ENCODE measurements at places on chromosomes 11 and 22.

DNA sequence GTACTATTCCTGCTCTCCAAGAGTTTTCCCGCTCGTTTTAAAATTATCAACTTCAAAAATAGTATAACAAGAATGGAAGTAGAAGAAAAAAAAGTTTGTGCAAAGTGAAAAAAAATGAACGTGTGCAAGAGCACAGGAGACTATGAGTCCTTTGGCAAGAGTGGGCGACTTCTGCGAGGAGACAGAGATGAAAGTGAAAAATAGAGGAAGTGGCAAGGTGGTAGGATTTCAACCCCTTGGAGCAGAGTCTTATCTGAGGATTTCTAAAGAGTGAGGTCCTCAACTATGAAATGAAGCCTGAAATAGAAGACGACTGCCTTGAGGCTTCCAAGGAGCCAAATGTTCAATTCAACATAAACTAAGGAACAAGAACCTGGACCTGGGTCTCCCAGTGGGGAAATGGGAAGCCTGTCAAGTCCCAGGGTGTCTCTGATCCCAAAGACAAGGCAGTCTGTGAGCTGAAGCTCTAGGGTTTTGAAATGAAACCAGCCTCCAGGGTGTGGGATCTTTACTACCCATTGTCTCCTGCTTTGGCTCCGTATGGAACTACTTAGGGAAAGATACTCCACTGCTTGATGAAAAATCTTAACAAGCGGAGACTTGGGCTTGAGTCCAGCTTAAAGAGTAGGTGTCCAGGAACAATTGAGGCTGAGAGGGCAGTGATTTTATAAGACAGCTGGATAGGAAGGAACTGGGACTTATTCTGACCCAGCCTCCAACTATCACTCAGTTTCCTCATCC lies 4.8 kb downstream of the P4HA3 start:
- no peaks in the 10 kb centered on the region for H3K36me3 ChIP-seq
- no peak overlapping the region for H3K27ac ChIP-seq
- no peaks in the 10 kb centered on the region for H3K4me1 ChIP-seq

DNA sequence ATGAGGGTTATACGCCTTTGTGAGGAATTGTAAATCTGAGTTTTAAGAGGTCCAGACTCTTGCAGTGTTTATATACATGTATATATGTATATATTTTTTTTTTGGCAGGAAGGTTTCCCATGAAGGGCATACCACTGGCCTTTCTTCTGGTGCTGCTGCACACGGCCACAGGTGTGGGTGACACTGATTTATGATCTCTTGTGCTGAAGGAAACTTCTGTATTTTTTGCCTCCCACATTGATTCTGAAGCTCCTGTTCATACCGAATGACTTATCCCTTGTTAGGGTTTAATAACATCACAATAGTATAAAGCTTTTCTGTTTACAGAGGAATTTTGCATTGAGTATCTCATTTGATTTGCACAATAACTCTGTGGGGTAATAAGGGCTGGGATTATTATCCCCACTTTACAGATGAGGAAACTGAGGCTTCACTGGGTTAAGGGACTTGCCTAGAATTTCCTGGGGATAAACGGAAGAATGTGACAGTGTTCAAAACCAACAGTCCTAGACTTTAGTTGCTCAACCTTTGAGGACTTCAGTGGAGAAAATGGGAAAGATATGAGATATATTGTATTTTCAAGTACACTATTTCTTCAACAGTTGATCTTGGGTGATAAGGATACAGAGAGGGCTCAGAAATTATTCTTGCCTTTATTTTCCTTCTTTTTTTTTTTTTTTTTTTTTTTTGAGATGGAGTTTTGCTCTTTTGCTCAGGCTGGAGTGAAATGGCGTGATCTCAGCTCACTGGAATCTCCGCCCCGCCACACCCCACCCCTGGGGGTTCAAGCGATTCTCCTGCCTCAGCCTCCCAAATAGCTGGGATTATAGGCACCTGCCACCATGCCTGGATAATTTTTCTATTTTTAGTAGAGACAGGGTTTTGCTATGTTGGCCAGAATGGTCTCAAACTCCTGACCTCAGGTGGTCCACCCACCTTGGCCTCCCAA lies 70.1 kb downstream of the MICAL2 start:
- H3K27me3 ChIP-seq, result no peaks in the 10 kb centered on the region
- no peaks in the 10 kb centered on the region for H3K36me3 ChIP-seq
- no peak overlapping the region for H3K27ac ChIP-seq
- DNase-seq, result no peak
- no peak overlapping the region for H3K4me3 ChIP-seq

DNA sequence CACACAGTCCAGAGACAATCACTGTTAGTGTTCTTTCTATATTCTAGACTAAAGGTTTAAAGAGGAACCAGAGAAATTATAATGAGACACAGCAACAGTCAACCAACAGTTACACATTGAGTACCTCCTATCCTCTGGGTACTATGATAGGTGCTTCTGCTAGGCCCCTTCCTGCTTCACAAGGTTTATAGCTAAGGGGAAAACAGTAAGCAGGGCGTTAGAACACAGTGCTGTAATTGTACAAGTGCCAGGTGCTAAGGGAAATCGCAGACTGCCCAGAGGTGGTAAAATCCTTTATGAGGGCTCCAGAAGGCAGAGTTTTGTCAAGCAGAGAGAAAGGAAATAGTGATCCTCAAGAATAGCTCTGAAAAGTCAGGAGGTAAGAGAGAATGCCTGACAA lies 297.2 kb upstream of the FAT3 start:
- no peak for DNase-seq
- no peaks in the 10 kb centered on the region for H3K27me3 ChIP-seq
- H3K4me3 ChIP-seq, result no peak overlapping the region
- no peaks in the 10 kb centered on the region for H3K36me3 ChIP-seq
- H3K27ac ChIP-seq, result no peak overlapping the region

- no peak overlapping the region for H3K27ac ChIP-seq
- H3K4me1 ChIP-seq, result no peaks in the 10 kb centered on the region
- no peaks in the 10 kb centered on the region for H3K36me3 ChIP-seq
- DNase-seq, result no peak
- no peaks in the 10 kb centered on the region for H3K27me3 ChIP-seq
- H3K4me3 ChIP-seq, result no peak overlapping the region
These were observed 1067.8 kb downstream of the LRRC4C start for GRCh38 chr11:40391679-40392078.

- DNase-seq, result no peak
- H3K4me3 ChIP-seq, result no peak overlapping the region
- H3K27me3 ChIP-seq, result no peaks in the 10 kb centered on the region
- 0 out of 2 replicates have a peak, but pooled peaks cover 4% of the 10 kb centered on the region for H3K4me1 ChIP-seq
- peaks cover 3% of the 10 kb centered on the region for H3K36me3 ChIP-seq
- no peak overlapping the region for H3K27ac ChIP-seq
These were observed 37.0 kb downstream of the GAB2 start for GRCh38 chr11:78380615-78381051.

DNA sequence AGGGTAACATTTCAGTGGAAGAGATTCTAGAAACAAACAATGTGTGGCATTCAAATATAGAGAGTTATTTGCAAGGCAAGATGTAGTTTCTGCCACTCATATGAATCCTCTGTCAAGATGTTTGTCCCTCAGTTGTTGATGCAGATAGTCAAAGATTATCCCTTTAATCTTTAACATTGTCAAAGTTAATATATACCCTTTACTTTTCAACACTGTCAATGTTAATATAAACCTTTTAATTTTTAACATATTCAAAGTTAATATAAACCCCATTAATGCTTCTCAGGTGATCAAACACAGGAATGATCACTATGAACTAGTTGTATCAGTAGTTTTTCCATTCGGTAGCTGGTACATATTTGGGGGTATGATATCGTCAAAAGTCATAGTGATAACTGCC lies 51.9 kb upstream of the PICALM start:
- no peaks in the 10 kb centered on the region for H3K27me3 ChIP-seq
- H3K4me3 ChIP-seq, result no peak overlapping the region
- H3K36me3 ChIP-seq, result no peaks in the 10 kb centered on the region
- H3K27ac ChIP-seq, result no peak overlapping the region
- H3K4me1 ChIP-seq, result no peaks in the 10 kb centered on the region

- H3K4me3 ChIP-seq, result no peak overlapping the region
- no peak overlapping the region for H3K27ac ChIP-seq
- DNase-seq, result no peak
These were observed 89.5 kb downstream of the CDKN1C start for GRCh38 chr11:2796091-2796490.

DNA sequence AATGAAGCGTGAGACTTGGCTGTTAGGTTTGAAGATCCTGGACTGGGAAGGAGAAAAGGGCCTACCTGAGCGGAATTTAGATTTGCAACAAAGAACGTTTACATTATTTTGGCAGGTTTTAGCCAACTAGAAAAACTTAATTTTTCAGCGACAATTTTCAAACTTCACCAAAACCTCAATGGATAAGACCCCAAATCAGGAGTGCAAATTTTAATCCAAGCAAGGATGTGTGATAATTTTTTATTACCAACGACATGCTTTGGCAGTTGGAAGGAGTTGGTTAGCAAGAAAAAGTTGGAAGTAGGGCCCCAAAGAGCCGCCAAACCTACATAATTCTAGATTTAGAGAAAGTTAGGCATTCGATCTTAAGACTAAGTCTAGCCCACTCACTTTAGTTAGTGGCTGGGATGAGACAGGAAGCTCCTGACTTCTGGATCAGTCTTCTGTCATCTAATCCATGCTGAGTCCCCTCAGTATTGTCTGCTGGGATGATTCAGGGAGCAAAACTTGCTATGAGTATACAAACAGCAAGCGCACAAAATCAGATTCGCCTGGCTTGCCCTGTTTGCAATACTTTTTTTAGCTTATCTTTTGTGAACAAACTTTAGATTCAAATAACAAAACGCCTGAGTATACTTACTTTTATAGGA lies 787 bp upstream of the RDX start:
- peak overlapping the region; percentile 77 for H3K4me3 ChIP-seq
- no peaks in the 10 kb centered on the region for H3K27me3 ChIP-seq
- H3K27ac ChIP-seq, result no peak overlapping the region
- no peaks in the 10 kb centered on the region for H3K4me1 ChIP-seq

DNA sequence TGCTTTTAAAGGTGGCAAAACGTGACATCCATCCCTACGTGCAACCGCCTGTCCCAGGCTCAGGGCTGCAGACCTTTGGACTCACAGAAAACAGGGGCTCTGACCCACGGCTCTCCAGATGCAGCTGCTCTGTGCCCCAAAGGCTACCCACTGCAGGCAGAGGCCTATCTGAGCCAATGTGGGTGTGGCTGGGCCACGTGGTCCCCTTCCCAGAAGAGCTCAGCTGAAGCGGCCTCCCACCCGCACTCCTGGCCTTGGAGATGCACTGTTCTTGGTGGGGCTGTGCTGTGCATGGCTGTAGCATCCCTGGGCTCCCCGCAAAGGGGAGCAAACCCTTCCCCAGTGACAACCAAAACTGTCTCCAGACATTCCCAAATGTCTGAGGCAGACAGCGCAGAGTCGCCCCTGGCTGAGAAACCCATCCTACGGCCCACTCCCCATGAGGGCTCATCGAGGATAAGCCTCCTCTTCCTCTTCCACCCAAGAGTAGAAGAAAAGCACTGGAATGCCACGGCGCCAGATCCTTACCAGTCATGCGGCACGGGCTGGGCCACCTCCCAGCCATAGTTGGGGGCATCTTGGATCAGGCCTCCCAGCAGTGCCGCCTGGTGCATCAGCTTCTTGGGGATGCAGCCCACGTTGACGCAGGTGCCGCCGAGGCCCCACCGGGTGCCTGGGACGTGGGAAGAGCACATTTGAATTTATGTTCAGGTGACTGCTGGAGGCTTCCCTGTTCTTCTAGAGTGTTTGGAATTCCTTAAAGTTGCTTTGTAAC lies 23.1 kb upstream of the COMT start:
- no peaks in the 10 kb centered on the region for H3K4me1 ChIP-seq
- peaks cover 22% of the 10 kb centered on the region for H3K36me3 ChIP-seq
- no peak overlapping the region for H3K4me3 ChIP-seq
- DNase-seq, result no peak

- H3K36me3 ChIP-seq, result no peaks in the 10 kb centered on the region
- H3K27ac ChIP-seq, result no peak overlapping the region
- no peaks in the 10 kb centered on the region for H3K27me3 ChIP-seq
- H3K4me3 ChIP-seq, result peak overlapping the region; percentile 14
These were observed 10.5 kb downstream of the ELFN2 start for GRCh38 chr22:37416827-37417226.

DNA sequence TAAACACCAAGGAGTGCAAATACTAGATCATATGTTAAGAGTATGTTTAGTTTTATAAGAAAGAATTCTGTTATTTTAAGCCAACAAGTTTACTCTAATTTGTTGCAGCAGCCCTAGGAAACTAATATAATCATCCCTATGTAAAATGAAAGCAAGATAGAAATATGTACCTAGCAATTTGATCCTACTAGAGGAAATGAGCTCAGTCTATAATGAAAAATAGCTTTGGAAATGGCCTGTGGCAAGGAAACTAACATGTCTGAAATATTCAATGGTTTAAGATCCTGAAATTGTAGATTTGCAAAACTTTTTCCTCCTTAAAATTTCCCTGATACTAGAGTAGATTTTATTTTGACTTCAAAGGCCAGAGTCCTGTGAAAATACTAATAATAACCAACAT lies 112.7 kb upstream of the SLC5A12 start:
- no peak for DNase-seq
- no peaks in the 10 kb centered on the region for H3K36me3 ChIP-seq
- no peak overlapping the region for H3K27ac ChIP-seq
- H3K4me1 ChIP-seq, result no peaks in the 10 kb centered on the region
- no peaks in the 10 kb centered on the region for H3K27me3 ChIP-seq

- H3K27ac ChIP-seq, result no peak overlapping the region
- no peaks in the 10 kb centered on the region for H3K36me3 ChIP-seq
- no peak overlapping the region for H3K4me3 ChIP-seq
- DNase-seq, result peak; percentile 73
These were observed 75.2 kb downstream of the ISX start for GRCh38 chr22:35140879-35141745.

DNA sequence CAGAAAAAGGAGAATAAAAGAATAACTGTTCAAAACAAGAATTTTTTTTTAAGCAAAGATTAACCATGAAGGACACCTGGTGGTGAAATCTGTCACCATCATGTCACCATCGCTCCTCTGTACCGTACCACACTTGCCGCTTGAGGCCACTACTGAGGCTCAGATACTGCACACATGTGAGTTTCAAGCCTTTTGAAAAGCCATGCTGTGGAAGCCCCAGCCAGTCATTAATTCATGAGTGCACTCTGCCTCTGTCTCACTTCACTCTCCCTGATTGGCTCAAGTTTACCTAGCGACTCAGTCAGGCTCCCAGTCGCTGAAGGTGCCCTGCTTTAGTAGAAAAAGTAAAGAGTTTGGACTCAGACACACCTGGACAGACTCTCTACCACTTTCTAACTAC lies 6.6 kb upstream of the MS4A12 start:
- H3K4me1 ChIP-seq, result no peaks in the 10 kb centered on the region
- H3K27me3 ChIP-seq, result no peaks in the 10 kb centered on the region

- H3K27ac ChIP-seq, result no peak overlapping the region
- no peak overlapping the region for H3K4me3 ChIP-seq
- DNase-seq, result no peak
- H3K27me3 ChIP-seq, result no peaks in the 10 kb centered on the region
- H3K4me1 ChIP-seq, result no peaks in the 10 kb centered on the region
These were observed 17.2 kb downstream of the DLAT start for GRCh38 chr11:112042161-112042960.

- no peak overlapping the region for H3K27ac ChIP-seq
- H3K36me3 ChIP-seq, result no peaks in the 10 kb centered on the region
- H3K27me3 ChIP-seq, result no peaks in the 10 kb centered on the region
- DNase-seq, result peak; percentile 38
These were observed 22.9 kb upstream of the MRPL17 start for GRCh38 chr11:6705905-6706535.

Measured in H9 (cell line).